Mesenchymal stem cell (in vitro differentiated cells and primary cell): ENCODE measurements at places on chromosomes 13 and 19.

DNA sequence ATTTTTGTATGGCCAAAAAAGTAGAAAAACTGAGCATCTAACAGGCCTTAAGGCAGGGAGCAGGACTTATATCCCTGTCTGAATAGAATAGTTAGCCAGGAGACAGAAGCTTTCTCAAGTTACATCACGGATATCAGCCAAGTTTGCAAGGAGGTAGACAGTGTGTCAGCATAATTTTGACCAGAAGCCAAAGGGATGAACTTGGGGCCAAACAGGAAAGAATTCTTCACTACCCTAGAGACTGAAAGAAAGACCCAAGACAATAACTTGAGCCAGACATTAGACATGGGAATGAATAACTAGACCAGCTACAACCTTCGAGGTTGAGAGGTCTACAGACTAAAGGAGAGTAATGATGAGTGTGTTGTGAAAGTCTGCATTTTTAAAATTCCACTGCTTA, 48.1 kb upstream of the PCDH9 start:
- DNase-seq, result no peak

DNA sequence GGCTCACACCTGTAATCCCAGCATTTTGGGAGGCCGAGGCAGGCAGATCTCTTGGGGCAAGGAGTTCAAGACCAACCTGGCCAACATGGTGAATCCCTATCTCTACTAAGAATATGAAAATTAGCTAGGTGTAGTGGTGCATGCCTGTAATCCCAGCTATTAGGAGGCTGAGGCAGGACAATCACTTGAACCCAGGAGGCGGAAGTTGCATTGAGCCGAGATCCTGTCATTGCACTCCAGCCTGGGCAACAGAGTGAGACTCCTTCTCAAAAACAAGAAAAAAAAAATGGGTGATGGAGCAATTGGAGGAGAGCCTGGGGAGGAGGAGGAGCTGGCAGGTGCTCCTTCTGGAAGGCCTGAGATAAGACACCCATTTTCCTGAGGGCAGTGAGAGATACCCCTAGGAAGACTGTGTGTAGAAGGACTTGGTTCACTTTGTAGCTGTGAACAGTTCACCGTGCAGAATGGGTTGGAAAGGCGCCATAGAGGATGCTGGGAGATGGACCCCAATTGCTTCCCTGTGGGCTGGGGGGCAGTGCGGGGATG, 8.7 kb upstream of the CARM1 start:
- DNase-seq, result no peak

- DNase-seq, result no peak
These were observed 97.9 kb downstream of the UGGT2 start for GRCh38 chr13:95955255-95955654.

- DNase-seq, result no peak
These were observed 33.1 kb downstream of the PEX11G start for GRCh38 chr19:7455600-7456296.

GRCh38 chr19:5179256-5179655, 161.4 kb downstream of the PTPRS start:
- no peak for DNase-seq

DNA sequence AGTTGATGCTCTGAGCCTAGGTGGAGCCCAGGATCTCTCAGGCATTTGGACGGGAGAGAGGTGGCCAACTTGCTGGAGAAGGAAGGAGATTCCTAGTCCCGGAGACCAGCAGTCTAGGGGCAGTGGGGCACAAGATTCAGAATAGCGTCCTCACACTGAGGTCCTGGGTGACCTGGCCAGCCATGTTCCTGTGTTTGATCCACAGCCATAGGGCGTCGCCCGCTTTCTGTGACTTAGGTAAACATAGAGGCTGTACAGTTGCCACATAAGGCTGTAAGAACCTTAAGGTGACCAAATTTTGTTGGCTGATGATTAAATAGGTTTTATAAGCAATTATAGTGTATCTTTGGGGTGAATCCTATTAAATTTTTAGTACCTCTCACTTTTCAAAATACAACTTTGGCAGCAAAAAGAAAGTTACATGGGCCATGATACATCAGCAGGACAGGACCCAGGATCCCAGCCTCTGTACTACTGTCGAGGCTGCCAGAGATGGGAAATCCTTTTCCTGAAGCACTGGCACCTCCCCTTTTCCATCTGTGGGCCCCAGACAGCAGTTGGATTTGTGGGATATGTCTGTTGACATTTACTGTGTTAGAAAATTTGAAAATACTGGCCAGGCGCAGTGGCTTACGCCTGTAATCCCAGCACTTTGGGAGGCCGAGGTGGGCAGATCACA, 37.5 kb downstream of the TSSK6 start:
- no peak for DNase-seq

GRCh38 chr13:48234566-48235340, 1.7 kb downstream of the ITM2B start:
- peak; percentile 26 for DNase-seq

- no peak for DNase-seq
These were observed 15.1 kb downstream of the SMG9 start for GRCh38 chr19:43739439-43740235.

DNA sequence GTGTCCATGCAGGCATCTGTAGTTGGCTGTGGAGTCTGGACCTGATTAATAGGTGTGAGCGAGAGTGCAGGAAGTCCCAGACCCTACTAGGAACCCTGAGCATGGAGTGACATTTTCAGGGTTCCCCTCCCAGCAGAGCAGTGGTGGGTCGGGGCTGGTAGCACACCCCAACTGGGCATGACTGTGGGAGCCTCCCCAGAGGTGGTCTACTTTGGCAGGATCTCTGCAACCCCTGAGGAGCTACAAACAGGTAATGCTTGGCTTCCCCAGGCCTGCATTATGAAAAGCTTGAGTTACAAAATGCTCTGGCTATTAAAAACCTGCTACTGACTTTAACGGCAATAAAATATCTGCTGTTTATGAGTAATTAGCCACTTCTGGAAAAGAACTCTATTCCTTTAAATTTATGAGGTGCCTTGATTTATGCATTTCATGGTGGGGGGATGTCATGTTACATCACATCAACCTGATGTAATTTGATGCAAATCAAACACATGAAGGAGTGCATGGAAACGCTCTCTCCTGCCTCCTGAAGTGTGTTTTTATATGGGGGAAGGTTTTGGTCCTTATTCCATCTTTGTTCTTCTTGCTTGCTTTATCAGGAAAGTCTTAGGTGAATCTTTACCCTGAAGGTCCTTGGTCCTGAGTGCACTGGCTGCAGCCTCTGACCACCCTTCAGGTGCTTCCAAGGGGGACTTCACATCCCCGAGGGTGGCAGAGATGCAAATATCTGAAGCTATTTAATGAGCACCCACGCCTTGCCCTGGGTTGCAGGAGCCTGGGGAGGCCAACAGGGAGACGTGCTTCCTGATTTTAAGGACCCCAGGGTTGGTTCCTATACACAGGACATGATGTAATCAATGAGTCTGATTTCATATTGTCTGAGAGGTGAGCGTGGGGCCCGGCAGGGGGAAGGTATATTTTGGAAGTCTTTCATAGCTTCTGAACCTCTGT, 54.0 kb downstream of the ZNF536 start:
- no peak for DNase-seq

DNA sequence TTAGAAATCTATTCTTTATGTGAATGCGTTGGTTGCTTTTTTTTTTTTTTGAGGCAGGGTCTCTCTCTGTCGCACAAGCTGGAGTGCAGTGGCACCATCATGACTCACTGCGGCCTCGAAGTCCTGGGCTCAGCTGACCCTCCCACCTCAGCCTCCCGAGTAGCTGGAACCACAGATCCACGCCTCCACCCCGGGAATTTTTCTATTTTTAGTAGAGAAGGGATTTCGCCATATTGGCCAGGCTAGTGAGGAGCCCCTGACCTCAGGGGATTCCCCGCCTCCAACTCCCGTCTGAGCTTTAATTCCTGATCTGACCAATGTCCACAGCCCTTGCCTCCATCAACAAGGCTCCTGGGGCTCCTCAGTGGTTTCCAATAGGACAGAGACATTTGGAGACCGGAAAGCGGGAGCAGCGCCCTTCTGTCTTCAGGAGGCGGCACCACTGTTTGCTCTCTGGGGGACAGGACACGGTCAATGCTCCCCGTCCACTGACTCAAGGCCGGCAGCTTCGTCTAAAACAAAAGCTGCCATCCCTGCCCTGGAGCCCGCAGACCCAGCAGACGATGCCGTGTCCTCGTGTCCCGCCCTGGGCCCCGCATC, 503 bp downstream of the TUBA3C start:
- DNase-seq, result no peak

DNA sequence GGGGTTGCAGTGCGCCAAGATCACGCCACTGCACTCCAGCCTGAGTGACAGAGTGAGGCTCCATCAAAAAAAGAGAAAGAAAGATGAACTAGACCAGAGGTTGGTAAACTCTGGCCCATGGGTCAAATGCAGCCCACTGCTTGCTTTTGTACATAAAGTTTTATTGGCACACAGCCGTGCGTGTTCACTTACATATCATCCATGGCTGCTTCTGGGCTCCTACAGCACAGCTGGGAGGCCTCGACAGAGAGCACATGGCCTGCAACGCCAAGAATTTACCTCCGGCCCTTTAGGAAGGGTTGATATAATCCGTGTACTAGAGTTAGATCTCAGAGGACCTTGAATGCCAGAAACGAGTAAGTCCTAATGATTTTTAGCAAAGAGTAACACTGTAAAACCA, 46.0 kb downstream of the GNG7 start:
- DNase-seq, result no peak

DNA sequence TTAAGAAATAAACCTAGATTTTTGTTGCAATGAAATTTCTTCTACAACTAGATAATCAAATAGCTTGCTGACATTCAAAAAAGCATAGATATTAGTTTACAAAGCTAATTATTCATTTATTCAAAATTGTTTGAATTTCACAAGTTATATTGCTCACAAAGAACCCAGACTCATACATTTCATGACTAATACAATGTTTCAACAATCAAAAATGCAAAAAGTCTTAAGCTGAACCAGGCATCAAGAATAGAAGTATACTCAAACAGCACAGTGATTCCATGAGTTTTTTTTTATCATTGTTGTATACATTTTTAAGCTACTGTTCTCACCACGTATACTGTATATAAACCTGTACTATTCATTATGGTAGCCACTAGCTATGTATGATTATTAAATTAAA, 51.0 kb downstream of the DIAPH3 start:
- DNase-seq, result no peak

GRCh38 chr19:34320277-34320676, 44.7 kb upstream of the GPI start:
- DNase-seq, result no peak

- no peak for DNase-seq
These were observed 58.7 kb downstream of the TEX26 start for GRCh38 chr13:30991184-30991583.

DNA sequence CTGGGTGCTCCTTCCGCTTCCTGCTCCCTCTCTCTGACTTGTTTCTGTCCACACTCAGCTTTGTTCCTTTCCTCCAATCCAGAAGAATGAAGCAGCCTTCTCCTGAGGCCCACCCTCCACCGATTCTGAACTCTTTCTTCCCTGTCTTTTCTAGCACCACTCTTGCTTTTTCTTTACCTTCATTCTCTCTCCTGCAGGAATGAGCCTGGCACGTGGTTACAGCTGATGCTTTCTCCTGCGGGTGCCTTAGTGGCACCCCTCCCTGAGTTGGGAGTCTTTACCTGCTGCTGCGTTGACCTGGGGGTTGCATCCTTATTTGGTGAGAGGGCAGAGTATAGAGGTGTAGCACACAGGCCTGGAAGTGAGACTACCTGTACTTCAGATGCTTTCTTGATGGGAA, 6.2 kb downstream of the UBAC2 start:
- no peak for DNase-seq
